ENCODE measurements at places on chromosomes 2 and 18.

DNA sequence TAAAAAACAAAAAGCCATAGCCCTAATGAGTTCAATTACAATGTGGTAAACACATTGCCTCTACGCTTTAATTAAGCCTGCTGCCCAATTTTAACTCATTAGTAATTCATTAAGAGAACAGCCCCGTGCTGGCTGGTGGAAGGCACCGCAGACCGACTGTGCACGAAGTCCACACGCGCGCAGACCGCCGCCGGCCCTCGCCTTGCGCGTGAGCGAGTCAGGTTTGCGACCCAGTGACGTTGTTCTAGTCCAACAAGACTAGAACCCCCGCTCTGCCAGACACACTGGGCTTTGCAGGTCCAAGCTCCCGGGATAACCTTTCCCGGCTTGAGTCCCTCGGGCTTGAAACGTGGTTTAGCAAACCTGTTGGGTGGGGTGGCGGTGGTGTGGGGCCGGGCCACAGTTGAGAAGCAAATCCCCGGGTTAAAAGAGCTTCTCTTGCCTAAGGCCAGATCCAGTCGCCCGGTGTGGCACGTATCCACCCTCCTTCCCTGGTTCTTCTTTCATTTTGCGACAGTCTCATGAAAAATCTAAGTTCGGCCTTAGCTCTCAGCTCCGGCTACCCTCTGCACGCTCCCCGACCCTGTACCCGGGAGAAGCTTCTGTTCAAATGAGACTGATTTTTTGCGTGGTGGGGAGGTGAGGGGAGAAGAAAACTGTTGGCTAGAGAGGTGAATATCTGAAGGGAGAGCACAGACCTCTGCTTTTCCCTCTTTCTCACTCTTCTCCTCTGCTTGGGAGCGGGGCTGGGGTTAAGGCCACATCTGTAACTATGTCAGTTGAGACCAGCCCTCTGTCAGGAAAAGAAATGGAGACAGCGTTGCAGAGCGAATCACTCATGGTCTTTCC, 11.1 kb upstream of the SKOR2 start:
- no peak for DNase-seq

DNA sequence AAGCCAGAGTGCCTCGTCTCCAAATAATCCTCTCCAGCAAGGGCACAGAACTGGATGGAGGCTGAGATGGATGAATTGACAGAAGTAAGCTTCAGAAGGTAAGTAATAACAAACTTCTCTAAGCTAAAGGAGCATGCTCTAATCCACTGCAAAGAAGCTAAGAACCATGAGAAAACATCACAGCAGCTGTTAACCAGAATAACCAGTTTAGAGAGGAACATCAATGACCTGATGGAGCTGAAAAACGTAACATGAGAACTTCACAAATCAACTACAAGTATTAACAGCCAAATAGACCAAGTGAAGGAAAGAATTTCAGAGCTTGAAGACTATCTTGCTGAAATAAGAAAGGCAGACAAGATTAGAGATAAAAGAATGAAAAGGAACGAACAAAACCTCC, 32.3 kb downstream of the WDPCP start:
- DNase-seq: no peak

DNA sequence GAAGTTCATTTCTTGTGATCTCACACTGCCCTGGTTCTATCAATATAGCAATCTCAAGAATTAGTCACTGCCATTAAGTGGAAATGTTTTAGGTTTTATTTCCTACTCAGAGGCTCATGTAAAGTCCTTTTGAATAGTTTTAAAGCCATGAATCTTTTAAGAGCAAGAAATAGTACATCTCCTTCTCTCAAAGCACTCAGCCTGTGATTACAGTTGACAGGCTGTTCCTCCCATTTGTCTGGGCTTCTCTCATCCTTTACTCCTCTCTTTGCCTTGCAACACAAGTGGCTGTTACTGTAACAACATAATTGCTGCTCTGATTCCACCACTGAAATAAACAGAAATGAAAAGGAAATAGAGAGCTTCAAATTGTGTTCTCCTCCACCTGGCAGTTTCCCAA, 18.4 kb downstream of the GRP start:
- no peak for DNase-seq

DNA sequence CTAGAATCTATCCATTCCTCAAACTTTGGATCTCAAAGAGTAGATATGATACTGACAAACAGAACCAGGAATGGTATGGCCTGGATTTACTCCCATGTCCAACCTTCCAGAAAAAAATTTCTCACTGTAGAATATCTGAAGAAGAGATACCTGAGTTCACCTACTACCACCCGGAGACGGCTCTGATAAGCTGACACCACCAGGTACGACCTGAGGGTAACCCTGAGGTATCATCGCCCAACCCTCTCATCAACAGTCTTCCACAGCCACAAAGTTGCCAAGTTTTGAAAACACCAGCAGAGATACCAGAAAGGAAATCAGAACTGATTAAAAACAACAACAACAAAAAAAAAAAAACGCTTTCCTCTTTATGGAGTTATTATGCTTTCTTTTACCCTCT, 102.9 kb downstream of the LRP2 start:
- no peak for DNase-seq

GRCh38 chr18:74378179-74378682, 62.6 kb downstream of the C18orf63 start:
- DNase-seq: no peak

- no peak for DNase-seq
These were observed 9.1 kb upstream of the HOXD4 start for GRCh38 chr2:176142281-176142680.

DNA sequence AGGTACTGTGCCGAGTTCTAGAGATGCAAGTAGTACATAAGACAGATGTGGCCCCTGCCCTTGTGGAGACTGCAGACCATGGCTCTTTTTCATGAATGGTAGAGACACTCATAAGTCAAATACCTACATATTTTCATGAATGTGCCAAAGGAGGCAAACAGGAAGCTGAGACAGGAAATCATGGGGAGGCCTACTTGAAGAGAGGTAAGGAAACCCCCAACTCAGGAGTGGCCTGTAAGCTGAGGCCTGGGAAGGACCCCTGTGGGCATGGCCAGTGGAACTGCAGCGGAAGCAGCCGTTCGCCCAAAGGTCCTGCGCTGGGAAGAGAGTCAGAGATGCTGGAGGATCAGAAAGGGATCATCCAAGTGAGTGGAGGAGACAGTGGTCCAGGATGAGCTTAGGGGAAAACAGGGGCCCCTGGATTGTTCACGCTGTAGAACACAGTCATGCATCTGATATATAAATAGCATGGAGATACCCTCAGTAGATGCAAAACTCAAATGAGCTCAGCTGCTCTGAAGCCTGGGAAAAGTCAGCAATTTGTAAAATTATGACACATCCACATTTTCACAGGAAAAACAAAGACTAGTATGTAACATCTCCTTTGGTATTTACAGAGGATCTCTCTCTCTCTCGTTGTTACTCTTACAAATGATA, 228.9 kb downstream of the NEDD4L start:
- DNase-seq: no peak

DNA sequence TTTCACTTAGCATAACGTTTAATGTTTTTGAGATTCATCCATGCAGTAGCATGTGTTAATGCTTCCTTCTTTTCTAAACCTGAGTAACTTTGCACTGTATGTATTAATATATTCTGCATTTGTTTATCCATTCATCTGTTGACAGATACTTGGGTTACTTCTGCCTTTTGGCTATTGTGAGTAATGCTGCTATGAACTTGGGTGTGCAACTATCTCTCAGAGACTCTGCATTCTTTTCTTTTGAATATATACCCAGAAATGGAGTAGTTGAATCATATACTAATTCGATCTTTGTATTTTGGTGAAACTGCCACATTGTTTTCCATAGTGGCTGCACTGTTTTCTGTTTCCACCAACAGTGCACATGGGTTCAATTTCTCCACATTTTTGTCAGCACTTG, 128.3 kb downstream of the SH3BP4 start:
- no peak for DNase-seq

GRCh38 chr18:54284535-54284934, 15.2 kb downstream of the POLI start:
- no peak for DNase-seq

Data from hematopoietic multipotent progenitor cell (in vitro differentiated cells).